ENCODE measurements at places on chromosomes 2 and 18.

- DNase-seq, result no peak
Measured at GRCh38 chr2:22518641-22519040, 866.3 kb upstream of the KLHL29 start.

- DNase-seq, result no peak
Measured at GRCh38 chr2:168624028-168624427, 168.0 kb downstream of the CERS6 start.

- no peak for DNase-seq
Measured at GRCh38 chr2:156343096-156343939, 10.8 kb upstream of the NR4A2 start.

- DNase-seq, result no peak
Measured at GRCh38 chr18:11823545-11823944, 27.7 kb upstream of the CHMP1B start.

- DNase-seq, result no peak
Measured at GRCh38 chr2:627926-628560, 49.2 kb downstream of the TMEM18 start.

GRCh38 chr2:15829985-15830384 lies 110.4 kb upstream of the MYCN start:
- DNase-seq, result no peak

DNA sequence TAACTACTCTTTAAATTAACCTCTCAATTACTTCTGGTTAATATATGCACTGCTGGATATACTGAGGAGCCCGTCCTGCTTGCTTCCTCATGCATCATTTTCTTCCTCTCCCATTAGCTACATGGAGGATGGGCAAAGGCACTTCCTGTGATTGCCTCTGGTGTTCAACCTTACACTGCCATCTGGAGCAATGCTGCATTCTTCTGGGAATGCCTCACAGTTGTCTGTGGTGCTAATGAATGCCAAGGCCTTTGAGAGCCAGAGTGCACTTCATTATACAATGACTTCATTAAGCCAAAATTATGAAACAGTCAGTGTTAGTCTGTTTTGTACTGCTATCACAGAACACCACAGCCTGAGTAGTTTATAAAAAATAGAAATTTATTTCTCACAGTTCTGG lies 134.8 kb upstream of the DOCK10 start:
- peak; percentile 51 for DNase-seq
